ENCODE measurements at places on chromosomes 4 and X.

DNA sequence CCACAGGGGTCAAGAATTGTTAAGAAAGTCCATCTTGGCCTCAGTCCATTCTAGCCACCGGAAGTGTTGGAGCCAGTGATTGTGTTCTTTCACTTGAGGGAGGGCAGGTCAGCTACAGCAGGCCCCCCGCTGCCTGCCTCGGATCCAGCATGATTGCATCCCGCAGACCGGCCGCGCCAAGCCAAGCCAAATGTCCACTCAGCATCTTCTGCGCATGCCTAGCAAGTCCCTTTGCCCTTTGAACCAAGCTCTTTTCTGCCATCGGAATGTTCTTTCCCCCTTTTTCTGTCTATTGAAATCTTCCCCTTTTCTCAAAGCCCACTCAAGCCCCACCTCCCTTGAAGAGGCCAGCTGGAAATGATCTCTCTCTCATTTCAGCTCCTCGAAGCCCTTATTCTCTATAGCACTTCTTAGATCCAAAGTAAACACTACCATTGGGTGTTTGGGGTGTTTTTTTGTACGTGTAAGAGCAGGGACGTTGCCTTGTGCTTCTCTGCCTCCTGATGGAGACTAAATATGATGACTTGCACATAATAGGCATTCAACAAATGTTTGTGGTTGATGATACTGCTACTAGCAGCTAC, 147.8 kb upstream of the BCOR start:
- DNase-seq: peak; percentile 24

- no peak for DNase-seq
Observed at GRCh38 chrX:78237127-78237526, 90.3 kb downstream of the CYSLTR1 start.

GRCh38 chrX:142040906-142041305, 137.2 kb downstream of the MAGEC1 start:
- no peak for DNase-seq

- DNase-seq: no peak
Observed at GRCh38 chrX:53317365-53318069, 36.1 kb upstream of the IQSEC2 start.
